ENCODE measurements at places on chromosomes 7 and 10.

- DNase-seq: no peak
Observed at GRCh38 chr7:50206453-50207250, 97.9 kb upstream of the IKZF1 start.

GRCh38 chr7:36208426-36208825 is 55.4 kb downstream of the EEPD1 start:
- no peak for DNase-seq

GRCh38 chr7:40810274-40810673 is 675.5 kb downstream of the SUGCT start:
- no peak for DNase-seq

GRCh38 chr10:23065181-23065948 is 30.0 kb upstream of the MSRB2 start:
- DNase-seq: no peak

DNA sequence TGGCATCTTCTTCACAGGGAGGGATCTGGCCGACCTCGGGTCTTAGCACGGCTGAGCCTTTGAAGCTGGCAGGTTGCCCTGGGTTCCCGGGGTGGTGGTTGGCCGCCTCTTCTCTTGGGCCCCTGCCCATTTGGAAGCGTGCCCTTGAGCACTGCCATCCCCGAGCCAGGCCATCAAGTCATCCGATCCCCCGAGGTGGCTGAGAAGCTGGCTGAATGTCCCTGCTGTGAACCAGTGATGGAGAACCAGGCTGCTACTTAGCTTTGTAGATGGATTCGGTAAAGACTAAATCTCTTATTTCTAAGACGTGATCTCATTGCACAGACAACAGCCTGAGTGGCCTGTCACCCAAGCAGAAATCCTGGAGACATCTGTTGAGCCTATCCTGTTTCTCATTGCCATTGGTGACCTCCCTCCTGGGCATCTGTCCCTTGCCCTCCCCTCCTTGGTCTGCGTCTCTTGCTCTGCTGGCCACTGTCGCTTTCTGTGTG is 74.3 kb downstream of the GRK5 start:
- DNase-seq: no peak

DNA sequence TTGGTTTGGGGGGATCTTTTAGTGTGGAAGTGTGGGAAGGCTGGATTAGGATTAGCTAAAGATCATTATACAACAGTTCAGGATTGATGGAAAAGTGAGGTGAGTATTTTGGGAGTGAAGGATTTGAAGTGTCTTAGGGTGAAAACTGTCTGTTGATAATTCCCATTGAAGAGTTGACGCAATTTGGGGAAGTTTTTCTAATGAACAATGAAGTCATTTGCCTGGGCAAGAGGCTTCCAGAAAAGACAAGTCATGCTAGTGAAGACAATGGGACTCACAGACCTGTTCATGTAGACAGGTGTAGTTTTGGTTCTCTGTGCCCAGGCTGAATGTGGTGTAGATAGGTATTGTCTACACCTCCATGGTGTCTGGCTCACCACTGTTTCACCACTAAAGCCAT is 194.3 kb upstream of the GPR26 start:
- no peak for DNase-seq

DNA sequence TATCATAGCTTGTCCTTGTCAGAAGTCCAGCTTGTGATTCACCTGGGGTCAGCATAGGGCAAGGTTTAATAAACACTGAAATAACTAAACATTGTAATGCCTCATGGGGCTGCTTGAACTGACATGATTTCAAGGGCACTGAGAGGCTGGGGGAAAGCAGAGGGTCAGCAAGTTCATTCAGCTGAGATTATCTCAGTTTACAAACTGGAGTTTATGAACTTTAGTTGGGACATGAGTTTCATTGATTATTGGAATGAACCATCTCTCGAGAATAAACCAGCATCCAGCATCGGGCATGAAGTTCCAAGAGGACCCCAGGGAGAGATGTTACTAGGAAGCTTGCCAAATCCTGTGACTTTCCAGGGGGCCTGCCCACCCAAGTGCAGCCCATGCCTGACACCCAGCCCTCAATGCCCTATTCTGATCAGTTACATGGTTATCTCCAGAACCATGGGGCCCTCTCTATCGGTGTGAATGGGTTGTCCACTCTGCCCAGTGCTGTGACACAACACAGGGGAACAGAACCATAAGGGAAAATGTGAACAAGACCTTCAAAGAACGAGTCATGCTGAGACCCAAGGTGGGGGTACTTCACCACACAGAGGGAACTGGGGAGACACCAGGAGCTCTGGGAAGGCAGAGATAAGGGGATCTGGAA is 7.9 kb upstream of the CYP3A7 start:
- DNase-seq: no peak

GRCh38 chr7:1418505-1419309 is 40.6 kb downstream of the MICALL2 start:
- DNase-seq: peak; percentile 70

DNA sequence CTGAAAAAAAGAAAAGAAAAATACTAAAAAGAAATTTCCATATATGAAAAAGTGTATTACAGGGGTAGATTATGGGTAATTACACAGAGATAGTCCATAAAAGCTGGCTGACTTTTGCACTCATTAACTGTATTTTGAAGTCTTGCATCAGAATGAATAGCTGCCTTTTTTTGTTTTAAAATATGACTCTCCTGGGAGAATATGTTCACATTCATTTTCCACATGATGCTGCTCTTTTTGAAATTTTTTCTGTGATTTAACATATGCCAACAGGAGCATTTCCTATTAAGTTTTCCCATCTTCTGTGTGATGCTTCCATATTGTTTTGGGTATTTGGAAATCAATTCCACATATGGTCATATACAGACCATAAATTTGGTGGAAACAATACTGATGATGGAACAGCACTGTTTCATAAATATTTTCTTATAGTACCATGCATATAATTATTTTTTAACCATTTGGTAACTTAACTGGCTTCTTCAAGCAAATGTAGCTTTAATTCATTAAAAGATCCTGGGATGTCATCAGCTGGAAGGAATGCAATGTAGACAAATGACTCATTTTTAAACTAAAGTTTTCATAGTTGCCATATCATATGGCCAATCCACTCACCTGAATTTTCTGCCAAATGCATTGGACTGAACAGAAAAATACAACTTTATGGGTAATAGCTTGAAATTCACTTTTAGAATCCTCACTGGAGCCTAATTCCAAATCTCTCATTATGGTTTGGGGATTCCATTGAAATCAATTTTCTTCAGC is 313.9 kb upstream of the GLI3 start:
- no peak for DNase-seq

GRCh38 chr7:17625043-17625442 is 315.3 kb downstream of the SNX13 start:
- DNase-seq: no peak

DNA sequence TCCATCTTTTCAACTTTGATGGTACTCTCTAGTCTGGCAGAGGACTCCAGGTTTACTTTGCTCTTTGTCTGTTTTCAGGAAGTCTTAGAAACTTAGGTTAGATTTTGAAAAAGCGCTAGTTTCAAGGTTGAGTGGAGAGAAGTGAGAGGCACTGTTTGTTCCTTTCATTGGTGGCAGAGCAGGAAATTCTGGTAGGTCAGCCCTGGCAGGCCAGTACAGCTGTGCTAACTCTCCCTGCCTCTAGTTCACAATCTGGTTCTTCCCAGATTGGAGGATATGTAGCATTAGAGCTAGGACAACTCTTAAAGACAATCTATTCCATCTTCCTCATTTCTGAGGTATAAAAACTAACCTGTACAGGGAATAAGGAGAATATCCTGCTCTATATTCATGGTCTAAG is 160.9 kb upstream of the FZD1 start:
- DNase-seq: no peak

DNA sequence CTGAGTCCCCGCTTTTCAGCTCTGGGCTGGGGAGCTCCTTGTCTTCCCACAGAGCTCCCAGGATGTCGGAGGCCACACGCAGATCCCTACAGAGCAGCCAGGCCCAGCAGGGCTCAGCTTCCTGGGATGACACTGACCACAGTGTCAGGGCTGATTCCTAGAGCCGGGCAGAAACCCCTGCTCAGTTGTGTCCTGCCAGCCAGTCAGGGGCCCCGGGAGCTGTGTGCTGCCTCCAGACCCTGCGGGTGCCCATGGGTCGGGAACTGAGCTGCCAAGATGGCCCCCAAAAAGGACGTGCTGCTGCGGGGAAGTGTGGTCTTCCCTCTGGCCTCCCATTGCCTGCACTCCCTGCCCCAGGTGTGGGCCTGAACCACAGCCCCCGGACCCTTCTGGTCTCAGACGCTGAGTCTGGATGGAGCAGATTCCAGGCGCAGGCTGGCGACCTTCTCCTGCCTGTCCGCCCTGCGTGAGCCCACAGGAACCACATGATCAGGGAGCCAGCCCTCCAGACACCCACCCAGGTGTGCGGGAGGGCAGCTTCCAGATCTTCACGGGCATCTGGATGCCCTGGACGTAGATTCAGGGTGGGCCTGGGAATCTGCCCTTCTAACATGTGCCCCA is 217.4 kb downstream of the MAD1L1 start:
- DNase-seq: no peak

DNA sequence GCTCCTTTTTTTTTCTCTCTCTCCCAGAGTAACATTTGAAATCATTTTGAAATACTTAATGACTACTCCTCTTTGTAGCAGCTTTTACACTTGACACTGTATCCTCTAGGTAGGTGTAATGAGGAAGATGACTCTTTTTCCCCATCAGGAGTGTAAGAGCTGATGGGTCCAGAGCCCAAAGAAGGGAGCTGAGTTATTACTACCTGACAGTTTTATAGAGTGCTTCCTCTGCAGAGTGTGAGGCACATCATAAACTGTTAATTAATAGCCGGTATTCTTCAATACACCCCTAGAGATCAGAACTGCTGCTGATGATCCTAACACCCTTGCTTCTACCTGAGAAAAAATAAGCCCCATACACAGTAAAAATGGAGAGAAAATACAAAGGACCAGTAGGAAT is 279.8 kb upstream of the SEMA3A start:
- no peak for DNase-seq
